ENCODE measurements at places on chromosomes 2 and 18.
A peak's percentile ranks its signal among the peaks of the same experiment; 100 is the strongest.

GRCh38 chr2:238129166-238130010 is 9.1 kb upstream of the KLHL30 start:
- no peak for DNase-seq

- DNase-seq = no peak
These were observed 52.5 kb downstream of the CDCA7 start for GRCh38 chr2:173407176-173407575.

DNA sequence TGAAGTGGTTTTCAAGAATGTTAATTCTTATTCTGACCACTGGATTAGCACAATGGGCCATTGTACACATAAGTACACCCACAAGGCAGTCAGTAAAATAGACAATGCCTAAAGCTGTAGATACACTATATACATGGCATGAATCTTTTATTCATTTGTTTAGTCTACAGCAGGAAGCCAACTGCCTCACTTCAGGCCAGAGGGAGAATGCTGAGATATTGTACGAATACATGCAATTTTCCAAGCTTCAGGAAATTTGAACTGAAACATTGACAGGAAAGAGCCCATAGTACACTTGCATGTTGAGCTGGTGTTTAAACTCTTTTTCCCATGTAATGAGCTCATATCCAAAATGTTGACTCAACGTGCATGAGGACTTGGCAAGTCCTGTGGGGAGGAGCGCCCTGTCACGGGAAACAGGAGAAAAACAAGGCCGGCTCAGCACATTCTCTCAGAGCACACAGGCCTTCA is 111.6 kb upstream of the CYP1B1 start:
- DNase-seq = no peak

DNA sequence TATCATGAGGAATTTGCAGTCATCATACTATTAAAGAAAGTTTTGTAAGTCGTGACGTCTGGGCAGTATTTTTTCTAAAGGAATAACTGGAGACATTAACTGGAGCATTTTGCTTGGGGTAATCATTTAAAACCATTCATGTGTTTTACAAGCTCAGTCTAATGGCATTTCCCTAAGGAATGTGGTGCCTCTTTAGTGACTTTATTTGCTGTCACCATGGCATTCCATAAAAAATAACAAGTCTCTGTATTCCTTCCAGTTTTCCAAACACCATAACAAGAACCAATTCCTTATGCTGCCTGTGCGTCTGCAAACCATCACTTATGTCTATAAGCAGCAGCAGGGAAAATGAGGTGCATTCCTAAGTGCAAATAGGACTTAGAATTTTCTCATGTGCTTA is 82.8 kb downstream of the EPB41L3 start:
- no peak for DNase-seq

GRCh38 chr18:59303656-59304195 is 14.7 kb downstream of the CPLX4 start:
- no peak for DNase-seq

GRCh38 chr2:181697126-181697525 is 16.8 kb upstream of the NEUROD1 start:
- DNase-seq = no peak

- DNase-seq = no peak
These were observed 656.9 kb downstream of the TSN start for GRCh38 chr2:122412360-122412759.

GRCh38 chr18:22213333-22213973 is 44.1 kb downstream of the GATA6 start:
- DNase-seq = peak; percentile 36

- DNase-seq = no peak
These were observed 233.1 kb downstream of the RPIA start for GRCh38 chr2:88924533-88924932.

DNA sequence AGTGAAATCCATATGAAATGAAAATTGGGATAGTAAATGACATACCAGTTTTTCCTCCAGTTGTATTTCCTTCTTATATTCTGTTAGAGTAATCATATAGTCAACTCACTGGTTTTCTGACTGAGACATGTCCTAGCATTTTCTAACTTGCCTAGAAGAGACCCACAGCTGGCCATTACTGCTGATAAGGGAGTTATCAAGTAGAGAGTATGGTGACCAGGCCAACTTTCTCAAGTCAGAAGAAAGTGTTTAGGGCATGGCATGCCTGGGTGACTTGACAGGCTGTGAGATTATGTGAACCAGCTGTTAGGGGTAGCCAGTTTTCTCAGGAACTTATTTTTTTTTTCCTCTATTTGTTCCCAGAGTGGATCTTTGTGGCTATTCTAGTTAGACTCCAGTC is 81.2 kb downstream of the GPD2 start:
- DNase-seq = no peak

DNA sequence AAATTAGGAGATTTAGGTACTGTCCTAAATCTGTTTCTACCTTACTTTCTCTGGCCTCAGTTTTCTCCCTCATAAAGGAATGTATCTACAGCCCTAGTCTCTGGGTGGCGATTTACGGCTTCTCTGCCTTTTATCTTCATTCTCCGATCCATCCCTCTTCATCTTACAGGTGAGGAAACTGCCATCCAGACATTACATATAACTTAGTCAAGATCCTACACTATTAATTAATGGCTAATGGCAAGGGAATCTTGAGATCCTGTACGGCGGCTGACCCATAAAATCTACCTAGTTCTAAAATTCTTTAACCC is 386 bp upstream of the YIPF4 start:
- DNase-seq = no peak

GRCh38 chr2:54084600-54084999 is 30.8 kb upstream of the ACYP2 start:
- DNase-seq = no peak

GRCh38 chr2:106068451-106068850 is 125.7 kb downstream of the UXS1 start:
- no peak for DNase-seq

DNA sequence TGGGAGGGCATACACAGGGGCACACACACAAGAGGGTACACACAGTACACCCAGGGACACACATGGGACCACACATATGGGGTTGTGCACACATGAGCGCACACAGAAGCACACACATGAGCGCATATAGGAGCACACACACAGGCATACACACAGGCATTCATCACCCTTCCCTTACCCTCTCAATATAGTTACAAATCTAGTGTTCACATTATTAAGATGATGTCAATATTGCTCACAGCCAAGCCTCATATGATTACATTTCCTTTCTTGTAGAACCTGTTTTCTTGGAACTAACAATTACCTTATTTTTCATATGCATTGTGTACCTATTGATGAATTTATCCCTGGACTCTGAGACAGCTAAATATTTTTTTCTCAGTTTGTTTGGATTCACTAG is 156.7 kb downstream of the FHOD3 start:
- no peak for DNase-seq

- peak; percentile 93 for DNase-seq
These were observed 115.7 kb upstream of the SLC1A4 start for GRCh38 chr2:64873472-64873924.

DNA sequence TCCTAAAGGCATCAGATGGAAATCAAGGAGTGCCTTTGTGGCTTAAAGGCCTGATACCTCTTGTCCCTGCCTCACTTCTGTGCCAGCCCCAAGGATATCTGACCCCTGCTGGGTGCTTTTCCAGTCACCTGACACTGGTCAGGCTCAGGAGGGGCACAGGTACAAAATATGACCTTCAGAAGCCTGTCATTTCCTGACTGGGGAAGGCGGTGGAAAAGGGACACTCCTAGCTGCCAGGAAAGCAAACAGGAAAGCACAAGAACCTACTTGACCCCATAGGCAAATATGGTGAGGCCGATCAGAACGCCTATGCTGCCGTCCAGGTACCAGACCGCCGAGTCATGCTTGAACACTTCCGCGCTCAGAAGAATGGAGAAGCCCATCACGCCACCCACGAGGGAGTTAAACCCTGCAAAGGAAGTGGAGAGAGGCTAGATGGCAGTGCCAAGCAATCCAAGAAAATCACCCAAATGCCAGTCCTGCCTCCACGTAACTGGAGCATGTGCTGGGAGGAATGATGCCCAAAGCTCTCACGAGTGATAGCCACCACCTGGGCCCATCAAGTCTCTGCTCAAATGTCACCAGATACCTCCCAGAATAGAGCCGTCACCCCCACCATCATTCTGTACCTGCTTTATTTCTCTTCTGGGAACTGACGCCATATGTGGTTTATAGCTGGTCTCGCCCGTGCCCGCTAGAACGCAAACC is 204.0 kb downstream of the MGAT5 start:
- DNase-seq = no peak

DNA sequence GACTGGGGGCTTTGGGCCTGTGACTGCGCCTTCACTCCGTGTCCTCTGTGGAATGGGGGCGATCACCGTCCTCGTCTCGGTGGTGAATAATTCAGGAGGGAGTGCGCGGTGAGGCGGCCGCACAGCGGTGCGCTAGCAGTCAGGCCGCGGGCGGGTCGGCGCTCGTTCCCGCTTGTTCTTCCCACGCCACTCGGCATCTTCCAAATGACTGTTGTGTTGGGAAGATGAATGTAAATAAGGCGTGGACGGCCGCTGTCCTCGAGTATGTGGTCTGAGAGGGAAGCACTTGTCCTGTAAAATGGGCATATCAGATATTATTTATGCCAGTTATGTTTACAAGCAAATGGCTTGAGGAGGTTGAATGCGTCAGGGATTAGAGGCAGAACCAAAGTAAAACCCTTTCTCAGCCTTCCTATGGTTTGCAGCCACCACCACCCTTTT is 608 bp upstream of the VPS4B start:
- DNase-seq = no peak

DNA sequence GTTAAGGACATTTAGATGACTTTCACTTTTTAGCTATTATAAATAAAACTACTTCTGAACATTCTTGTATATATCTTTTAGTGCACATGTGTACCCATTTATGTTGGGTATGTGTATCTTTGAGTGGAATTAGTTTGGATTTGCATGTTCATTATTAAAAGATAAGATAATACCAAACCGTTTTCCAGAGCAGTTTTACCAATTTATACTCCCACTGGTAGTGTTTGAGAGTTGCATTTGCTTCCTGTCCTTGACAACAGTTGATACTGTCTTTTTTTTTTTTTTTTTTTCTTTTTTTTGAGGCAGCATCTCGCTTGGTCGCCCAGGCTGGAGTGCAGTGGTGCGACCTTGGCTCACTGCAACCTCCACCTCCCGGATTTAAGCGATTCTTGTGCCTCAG is 23.3 kb downstream of the SLC30A6 start:
- no peak for DNase-seq

DNA sequence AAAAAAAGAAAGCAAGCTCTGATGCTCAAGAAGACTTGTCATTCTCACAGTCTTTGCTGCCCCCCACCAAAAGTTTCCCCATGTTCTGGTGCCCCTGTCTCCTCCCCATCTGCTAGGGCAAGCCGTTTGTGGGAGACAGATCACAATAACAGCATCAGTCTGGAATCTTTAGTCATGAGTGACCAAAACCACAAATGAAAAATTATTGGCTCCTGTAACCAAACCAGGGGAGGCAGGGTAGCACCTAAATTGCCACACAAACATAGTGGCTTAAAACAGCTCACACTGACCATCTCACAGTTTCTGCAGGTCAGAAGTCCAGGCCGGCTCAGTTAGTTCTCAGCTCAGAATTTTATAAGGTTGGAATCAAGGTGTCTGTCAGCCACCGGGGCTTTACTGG is 9.1 kb upstream of the B3GNT7 start:
- no peak for DNase-seq

DNA sequence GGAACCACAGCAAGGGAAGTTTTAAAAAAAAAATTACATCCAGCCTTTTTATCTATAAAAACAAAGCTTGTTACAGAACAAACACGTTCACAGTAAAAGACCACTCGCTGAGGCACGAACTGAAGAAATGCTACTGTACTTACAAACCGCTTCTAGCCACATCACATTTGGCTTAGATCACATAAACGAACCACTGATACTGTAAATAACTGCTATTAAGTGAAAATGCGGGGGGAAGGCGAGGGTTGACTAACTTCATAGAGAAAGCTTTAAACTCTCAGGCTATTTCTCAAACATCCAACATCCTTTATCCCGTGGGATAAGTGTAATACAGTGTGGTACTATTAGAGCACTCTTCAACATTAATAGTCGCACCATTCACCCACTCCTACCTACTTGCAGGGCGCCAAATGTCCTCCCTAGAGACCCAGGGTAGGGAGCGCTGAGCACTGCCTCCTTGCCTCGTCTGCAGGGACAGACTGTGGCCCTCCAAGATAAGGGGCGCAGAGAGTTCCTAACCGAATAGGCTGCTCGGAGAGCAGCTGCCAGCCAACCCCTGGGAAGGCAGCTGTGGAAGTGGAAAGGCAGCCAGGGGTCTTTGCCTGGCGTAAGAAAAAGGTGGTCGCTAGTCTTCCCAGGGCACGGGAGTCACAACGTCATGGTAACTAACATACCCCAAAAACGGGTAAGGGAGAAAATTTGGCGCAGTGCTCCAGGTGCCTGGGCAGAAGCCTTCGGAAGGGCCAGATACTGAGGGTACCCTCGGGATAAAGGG is 854 bp downstream of the GPR155 start:
- DNase-seq = peak; percentile 32

- no peak for DNase-seq
These were observed 4.2 kb upstream of the FN1 start for GRCh38 chr2:215439980-215440512.

All from ELF-1 (cell line).